ENCODE measurements at places on chromosomes 1 and 21.

- no peak overlapping the region for H3K27ac ChIP-seq
- 0 out of 2 replicates have a peak, but pooled peaks cover 2% of the 10 kb centered on the region for H3K4me1 ChIP-seq
- no peak overlapping the region for H3K4me3 ChIP-seq
- no peaks in the 10 kb centered on the region for H3K27me3 ChIP-seq
These were observed 3.2 kb upstream of the PADI4 start for GRCh38 chr1:17304826-17305175.

- no peaks in the 10 kb centered on the region for H3K27me3 ChIP-seq
These were observed 10.3 kb upstream of the CDCP2 start for GRCh38 chr1:54163051-54163450.

DNA sequence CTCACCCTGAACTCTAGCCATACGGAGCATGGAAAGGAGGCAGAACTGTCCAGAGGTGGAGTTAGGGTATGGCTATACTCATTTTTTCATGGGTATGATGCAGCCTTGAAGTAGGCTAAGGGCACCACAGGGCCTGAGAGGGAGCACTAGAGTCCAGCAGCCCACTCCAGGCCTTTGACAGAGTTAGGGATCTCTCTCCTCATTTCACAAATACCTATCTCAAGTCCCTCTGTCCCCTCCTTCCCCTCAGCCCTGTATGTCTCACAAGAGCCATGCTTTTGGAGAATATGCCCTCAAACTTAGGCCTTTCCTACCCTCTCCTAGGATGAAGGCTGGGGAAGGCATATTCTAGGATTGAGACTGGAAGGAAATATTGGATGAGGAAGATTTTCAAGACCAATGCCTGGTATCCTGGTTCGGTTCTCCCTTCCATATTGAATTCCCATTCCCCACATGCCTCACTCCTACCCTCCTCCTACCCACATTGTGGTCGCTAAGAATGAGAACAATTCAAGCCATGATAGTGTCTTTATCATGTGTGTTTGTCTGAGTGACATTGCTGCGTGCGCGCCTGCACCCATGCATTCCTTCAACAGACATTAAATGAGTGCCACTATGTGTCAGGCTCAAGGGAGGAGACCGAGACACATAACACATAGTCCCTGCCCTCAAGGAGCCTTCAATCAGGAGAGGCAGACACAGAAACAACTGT lies 2.6 kb upstream of the NECTIN4 start:
- H3K27ac ChIP-seq = no peak overlapping the region
- no peaks in the 10 kb centered on the region for H3K36me3 ChIP-seq
- DNase-seq = no peak
- H3K4me3 ChIP-seq = no peak overlapping the region
- H3K27me3 ChIP-seq = no peaks in the 10 kb centered on the region

DNA sequence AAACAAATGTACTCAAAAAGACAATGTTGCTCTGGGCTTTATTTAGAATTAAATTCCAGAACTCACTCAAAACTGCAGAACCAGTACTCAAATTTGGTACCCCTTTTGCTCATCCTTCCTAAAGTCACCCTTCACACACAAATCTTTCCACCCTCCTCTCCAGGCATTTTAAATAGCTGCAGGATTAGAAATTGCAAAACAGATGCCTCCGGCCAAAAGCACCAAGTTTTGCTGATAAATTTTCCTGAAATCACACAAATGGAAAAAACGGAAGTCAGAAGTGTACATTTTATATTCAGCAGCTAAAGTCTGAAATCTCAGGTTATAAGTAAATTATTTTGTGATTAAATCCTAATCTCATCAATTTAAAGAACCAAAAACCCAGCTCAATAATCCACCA lies 147.0 kb downstream of the NRIP1 start:
- H3K4me1 ChIP-seq = no peaks in the 10 kb centered on the region
- H3K4me3 ChIP-seq = no peak overlapping the region
- no peak for DNase-seq
- no peaks in the 10 kb centered on the region for H3K36me3 ChIP-seq
- no peak overlapping the region for H3K27ac ChIP-seq

DNA sequence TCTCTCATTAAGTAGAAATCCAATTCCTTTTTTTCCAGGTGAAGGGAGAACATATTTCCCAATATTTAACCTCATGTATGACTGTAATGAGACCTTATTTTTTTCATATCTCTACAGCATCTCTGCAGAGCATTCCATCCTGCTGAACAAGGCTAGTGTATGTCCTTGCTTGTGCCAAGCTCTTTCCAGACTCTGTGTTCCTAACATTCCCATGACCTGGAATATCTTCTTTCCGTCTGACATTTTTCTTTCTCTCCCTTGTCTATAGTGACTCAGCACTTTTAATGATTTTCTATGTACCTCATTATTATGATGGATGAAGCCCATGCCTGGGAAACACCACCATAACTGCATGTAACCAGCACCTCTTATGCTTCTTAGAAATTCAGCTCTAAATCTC lies 278.3 kb upstream of the NRIP1 start:
- no peaks in the 10 kb centered on the region for H3K36me3 ChIP-seq
- H3K27ac ChIP-seq = no peak overlapping the region
- no peak overlapping the region for H3K4me3 ChIP-seq
- H3K27me3 ChIP-seq = no peaks in the 10 kb centered on the region
- no peak for DNase-seq

- no peak overlapping the region for H3K27ac ChIP-seq
- no peaks in the 10 kb centered on the region for H3K36me3 ChIP-seq
- no peaks in the 10 kb centered on the region for H3K27me3 ChIP-seq
- no peak overlapping the region for H3K4me3 ChIP-seq
These were observed 51.0 kb upstream of the BARHL2 start for GRCh38 chr1:90768098-90768497.

- no peak overlapping the region for H3K27ac ChIP-seq
- no peaks in the 10 kb centered on the region for H3K27me3 ChIP-seq
- H3K4me1 ChIP-seq = no peaks in the 10 kb centered on the region
- no peak for DNase-seq
These were observed 20.2 kb downstream of the NSL1 start for GRCh38 chr1:212771341-212771740.

DNA sequence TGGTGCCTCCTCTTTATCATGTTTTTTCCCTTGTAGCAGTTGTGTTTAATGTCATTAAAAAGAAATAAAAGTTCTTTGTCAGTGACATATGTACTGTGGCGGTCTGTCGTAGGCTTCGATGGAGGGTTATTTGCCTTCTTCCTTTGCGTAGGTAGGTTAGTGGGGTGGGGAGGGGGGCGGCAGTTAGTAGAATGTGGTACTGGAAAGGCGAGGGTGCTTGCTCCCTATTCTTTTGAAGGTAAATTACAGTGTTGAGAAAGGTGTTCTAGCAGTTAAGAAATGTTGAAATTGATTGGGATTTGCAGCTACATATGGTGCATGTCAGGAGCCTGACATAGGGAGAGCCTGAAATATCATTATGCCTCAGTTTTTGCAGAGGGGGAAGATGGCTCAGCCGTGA lies 11.9 kb downstream of the FNDC5 start:
- H3K36me3 ChIP-seq = no peaks in the 10 kb centered on the region
- no peak for DNase-seq
- no peaks in the 10 kb centered on the region for H3K4me1 ChIP-seq
- no peaks in the 10 kb centered on the region for H3K27me3 ChIP-seq
- no peak overlapping the region for H3K27ac ChIP-seq
- H3K4me3 ChIP-seq = no peak overlapping the region

- no peak overlapping the region for H3K27ac ChIP-seq
- no peak overlapping the region for H3K4me3 ChIP-seq
- no peaks in the 10 kb centered on the region for H3K36me3 ChIP-seq
- no peaks in the 10 kb centered on the region for H3K4me1 ChIP-seq
These were observed 17.6 kb downstream of the GPR137B start for GRCh38 chr1:236159704-236160539.

DNA sequence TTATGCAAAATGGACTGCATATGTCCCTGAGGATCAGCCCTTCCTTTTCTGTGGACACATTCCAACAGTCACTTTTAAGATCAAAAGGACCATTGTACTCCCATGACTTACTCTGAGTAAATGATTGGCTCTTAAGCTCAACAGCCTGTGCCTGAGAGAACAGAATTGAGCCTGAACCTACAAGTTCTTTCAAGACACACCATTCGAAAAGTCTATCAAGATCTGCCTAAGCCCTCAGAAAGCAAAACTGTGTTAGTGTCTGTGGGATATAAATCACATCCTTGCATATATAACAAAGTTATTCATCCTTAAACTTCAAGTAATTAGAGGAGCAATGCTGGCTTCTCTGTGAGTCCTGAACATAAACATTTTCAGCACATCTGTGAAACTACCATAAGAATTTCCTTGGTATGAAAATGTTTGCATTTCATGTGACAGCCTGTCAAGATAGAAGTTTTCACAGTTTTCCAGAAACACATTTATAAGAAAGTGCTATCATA lies 41.6 kb downstream of the PCNX2 start:
- H3K4me3 ChIP-seq = no peak overlapping the region
- H3K27ac ChIP-seq = no peak overlapping the region
- no peaks in the 10 kb centered on the region for H3K4me1 ChIP-seq
- no peak for DNase-seq

DNA sequence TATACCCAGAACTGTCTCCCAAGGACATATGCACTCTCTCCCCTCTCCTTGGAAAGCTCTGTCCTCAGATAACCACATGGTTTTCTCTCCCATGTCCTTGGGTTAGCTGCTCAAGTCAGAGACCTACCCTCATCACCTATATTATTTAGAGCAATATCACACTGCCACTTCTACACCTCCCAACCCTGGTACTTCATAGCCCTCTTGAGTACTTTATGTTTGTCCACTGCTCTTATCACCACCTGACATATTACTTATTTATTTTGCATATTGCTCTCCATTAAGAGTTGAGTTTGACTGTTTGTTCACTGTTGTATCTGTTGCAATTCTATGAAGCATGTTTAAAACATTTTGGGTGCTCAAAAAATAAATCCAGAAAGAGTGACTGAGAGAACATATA lies 126.3 kb upstream of the ATP1B1 start:
- no peaks in the 10 kb centered on the region for H3K4me1 ChIP-seq
- H3K27me3 ChIP-seq = no peaks in the 10 kb centered on the region
- H3K4me3 ChIP-seq = no peak overlapping the region
- no peak for DNase-seq

GRCh38 chr1:205211839-205212536 lies 486 bp upstream of the DSTYK start:
- H3K4me1 ChIP-seq = no peaks in the 10 kb centered on the region
- DNase-seq = no peak

- no peak for DNase-seq
- no peak overlapping the region for H3K27ac ChIP-seq
- H3K27me3 ChIP-seq = no peaks in the 10 kb centered on the region
- no peaks in the 10 kb centered on the region for H3K4me1 ChIP-seq
- H3K36me3 ChIP-seq = no peaks in the 10 kb centered on the region
These were observed 90.2 kb downstream of the SDCCAG8 start for GRCh38 chr1:243346016-243346415.

DNA sequence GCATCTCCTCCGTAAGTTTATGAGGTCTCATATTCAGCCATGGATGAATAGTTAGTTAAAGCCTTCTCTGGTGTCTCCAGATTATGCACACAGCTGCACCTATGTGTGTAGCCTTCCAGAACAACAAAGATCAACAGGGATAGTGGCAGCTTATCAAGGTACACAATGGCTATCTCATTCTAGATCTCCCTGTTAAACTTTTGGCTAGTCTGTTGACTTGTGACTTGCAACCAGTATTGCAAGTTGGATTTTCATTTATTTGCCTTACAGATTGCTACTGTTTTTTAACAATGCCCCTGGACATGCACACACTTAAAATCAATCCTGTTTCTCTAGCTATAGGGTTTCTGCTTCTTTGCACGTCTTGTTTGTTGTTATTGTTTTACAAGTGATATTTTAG lies 363.2 kb downstream of the OMA1 start:
- no peak overlapping the region for H3K4me3 ChIP-seq
- no peak overlapping the region for H3K27ac ChIP-seq
- no peak for DNase-seq
- no peaks in the 10 kb centered on the region for H3K27me3 ChIP-seq

- H3K27ac ChIP-seq = no peak overlapping the region
- H3K27me3 ChIP-seq = no peaks in the 10 kb centered on the region
- DNase-seq = no peak
These were observed 112.0 kb upstream of the CHRM3 start for GRCh38 chr1:239274242-239274830.

- H3K4me3 ChIP-seq = no peak overlapping the region
- no peaks in the 10 kb centered on the region for H3K36me3 ChIP-seq
- H3K27me3 ChIP-seq = no peaks in the 10 kb centered on the region
- DNase-seq = no peak
These were observed 40.1 kb upstream of the ERG start for GRCh38 chr21:38538353-38538752.

- no peak overlapping the region for H3K4me3 ChIP-seq
- H3K4me1 ChIP-seq = peaks cover 4% of the 10 kb centered on the region
- no peaks in the 10 kb centered on the region for H3K27me3 ChIP-seq
- no peaks in the 10 kb centered on the region for H3K36me3 ChIP-seq
- no peak overlapping the region for H3K27ac ChIP-seq
- no peak for DNase-seq
These were observed 38.8 kb upstream of the RASAL2 start for GRCh38 chr1:178055093-178055492.

GRCh38 chr1:163657719-163658118 lies 336.0 kb downstream of the NUF2 start:
- no peaks in the 10 kb centered on the region for H3K36me3 ChIP-seq
- no peak overlapping the region for H3K4me3 ChIP-seq
- no peaks in the 10 kb centered on the region for H3K27me3 ChIP-seq

DNA sequence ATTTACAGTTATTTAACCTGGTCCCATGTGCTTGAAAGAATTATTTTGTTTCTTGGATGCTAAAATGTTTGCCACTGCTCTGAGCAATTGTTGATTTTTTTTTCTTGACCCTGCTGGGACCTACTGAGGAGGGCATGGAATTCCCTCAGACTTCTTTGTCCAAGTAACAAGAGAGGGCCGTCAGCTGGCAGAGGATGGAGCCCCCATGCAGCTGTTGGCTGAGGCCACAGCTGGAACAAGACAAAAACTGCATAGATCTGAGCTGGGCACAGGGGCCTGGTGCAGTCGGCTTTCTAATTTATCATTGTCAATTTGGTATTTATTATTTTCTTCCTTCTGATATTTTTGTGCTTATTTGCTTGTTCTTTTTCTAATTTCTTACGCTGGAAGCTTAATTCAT lies 39.6 kb upstream of the ABCG1 start:
- H3K27me3 ChIP-seq = no peaks in the 10 kb centered on the region
- no peaks in the 10 kb centered on the region for H3K36me3 ChIP-seq
- no peak overlapping the region for H3K4me3 ChIP-seq
- no peaks in the 10 kb centered on the region for H3K4me1 ChIP-seq
- no peak for DNase-seq

GRCh38 chr1:218874313-218874712 lies 299.4 kb upstream of the LYPLAL1 start:
- no peaks in the 10 kb centered on the region for H3K27me3 ChIP-seq
- no peak for DNase-seq
- no peaks in the 10 kb centered on the region for H3K4me1 ChIP-seq
- H3K4me3 ChIP-seq = no peak overlapping the region
- no peaks in the 10 kb centered on the region for H3K36me3 ChIP-seq
- H3K27ac ChIP-seq = no peak overlapping the region

DNA sequence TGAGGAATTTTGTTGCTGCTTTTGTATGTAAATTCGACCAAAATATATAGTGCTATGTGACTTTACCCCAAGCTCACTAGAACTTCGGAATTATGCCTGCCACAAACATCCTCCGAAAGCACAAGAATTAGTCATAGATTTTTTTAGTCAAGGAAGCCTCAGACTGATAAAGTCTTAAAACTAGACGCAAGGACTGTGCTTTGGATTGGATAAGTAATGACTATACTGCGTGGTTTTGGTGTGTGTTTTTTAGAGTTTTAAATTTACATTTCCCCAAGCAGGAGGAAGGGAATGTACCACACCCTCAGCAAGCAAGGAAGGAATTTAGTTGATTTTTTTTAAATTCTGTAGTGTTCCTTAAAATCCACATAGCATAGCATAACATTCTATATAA lies 10.3 kb downstream of the WLS start:
- H3K27ac ChIP-seq = no peak overlapping the region
- no peak for DNase-seq
- H3K4me3 ChIP-seq = no peak overlapping the region
- H3K4me1 ChIP-seq = no peaks in the 10 kb centered on the region
- H3K36me3 ChIP-seq = no peaks in the 10 kb centered on the region
- no peaks in the 10 kb centered on the region for H3K27me3 ChIP-seq
